NCI-H2171 (cell line): ENCODE measurements at places on chromosomes 1 and 21.

DNA sequence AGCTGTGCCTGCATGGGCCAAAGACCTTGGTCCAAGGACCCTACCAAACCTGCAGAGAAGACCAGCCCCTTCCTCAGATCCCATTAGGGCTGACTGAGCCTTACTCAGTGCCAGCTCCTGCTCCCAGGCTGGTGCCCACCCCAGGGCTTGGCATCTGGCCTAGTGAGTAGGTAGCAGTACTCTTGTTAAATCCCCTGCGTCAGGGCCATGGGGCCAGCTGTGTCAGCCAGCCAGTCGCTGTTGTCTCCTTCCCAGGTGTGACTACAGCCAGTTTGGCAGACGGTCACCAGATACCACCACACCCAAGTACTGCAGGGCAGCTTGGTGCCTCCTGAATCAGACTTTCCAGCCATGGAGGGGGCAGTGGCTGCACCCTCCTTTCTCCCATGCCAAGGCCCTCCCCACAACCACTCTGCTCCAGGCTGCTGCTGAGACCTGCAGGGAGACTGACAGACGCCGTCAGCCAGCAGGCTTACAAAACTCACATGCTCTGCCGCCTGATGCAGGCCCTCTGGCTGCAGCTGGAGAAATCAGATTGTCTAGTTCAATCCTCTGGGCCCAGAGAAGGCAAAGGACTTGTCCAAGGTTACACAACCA is 3.0 kb downstream of the TENT5B start:
- no peak for DNase-seq

DNA sequence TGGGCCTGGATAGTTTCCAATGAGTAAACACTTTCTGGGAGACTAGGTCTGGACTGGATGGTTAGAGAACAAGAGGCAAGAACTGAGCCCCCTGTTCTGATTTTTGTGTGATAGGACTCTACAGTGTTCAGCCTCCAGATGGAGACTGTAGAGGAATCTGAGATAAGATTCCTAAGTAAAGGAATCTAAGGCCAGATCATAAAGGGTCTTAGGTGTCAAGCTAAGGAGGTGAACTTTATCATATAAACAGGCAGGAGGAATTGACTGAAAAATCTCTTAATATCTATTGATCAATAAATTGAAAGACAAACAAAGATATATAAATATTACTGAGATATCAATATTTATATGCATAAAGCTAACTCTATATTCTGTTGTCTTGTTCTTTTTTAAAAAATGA is 449.1 kb upstream of the DAB1 start:
- DNase-seq = no peak

- DNase-seq = no peak
These were observed 21.8 kb downstream of the MMEL1 start for GRCh38 chr1:2611031-2611501.

GRCh38 chr1:8077120-8077573 is 51.0 kb upstream of the ERRFI1 start:
- DNase-seq = no peak

DNA sequence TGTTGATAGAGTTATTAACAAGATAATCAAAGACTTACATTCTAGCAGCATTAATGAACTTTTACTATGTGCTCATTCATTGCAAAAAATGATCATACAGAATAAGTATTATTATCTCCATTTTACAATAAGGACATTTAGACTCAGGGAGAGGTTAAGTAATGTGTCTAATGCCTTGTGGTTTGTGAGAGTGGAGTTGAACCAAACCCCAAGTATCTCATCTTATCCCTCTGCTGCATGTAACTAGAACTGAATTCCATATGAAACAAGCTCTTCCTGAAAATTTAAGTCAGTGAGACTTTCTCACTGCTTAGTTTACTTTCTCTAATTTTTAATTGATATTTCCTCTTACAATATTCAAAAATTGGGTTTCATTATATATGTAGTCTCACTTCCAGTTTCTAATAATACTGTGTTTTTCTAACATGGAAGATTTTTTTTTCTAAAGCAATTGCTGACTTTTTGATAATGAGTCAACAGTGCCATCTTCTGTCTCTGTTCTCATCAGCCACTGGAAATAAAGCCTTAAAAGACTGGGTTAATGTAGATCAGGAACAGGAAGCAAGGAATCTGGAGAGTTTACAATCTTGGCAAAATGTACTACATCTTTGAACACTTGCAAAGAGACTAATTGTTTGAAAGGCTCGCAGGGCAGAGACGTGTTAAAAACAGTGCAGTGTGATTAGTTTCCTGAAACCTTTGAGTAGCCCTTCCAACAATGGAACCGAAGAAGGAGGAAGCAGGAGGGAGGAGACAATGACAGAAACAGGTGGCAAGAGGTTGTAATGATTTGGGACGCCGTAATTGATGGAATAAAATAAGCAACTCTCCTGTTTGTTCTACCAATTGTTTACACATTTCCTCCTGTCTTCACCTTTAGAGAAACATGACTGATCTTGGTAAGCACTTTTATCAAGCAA is 567.6 kb downstream of the MRPL39 start:
- DNase-seq = no peak

DNA sequence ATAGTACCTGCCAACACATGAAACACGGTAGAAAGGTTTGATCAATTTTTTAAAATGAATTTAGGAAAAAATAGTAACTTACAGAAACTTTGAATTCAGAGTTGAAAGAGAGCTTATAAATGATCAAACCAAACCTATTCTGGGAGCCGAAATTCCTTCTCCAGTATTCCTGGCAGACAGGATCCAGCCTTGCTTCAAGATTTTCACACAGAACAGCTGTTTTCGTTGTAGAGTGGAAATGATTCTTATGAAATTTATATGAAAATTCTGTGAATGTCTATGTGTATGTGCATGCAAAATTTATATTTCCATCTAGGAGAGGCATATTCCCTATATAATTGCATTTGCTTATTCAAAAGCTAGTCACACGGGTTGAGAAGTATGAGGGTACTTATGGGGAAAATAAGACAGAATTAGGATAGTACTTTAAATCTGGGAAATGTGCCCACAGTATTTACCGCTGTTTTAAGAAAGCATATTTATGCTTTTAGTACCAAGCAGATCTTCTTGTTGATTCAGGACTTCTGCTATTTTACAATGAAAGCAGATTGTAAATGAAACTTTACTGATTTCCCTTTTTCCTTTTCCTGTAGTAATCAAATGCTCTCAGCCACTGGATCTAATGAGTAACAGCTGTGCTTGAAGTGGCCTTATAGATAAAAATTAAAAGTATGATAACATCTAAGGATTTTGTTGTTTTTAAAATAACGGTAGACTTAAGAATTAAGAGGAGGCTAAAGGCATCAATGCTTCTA is 30.4 kb downstream of the PRRX1 start:
- DNase-seq = no peak

GRCh38 chr1:54975356-54976108 is 4.9 kb upstream of the TMEM61 start:
- peak; percentile 41 for DNase-seq
